Peyer's patch (tissue), 4 donors: ENCODE measurements at places on chromosomes 12 and 14. TPM values are rescaled to one million over a fixed set of nuclear protein-coding genes. Genes with fewer than 3 reads are reported as not detected.
A peak's percentile ranks its signal among the peaks of the same experiment; 100 is the strongest.

The BDKRB2 gene
- 17.4 TPM for total RNA-seq

The PFKM gene
- 30.2 TPM for total RNA-seq

The SLC17A8 gene
- 212 TPM for total RNA-seq

The AGAP2 gene
- total RNA-seq = 3.2 TPM

The KIAA0586 gene
- total RNA-seq = 22.0 TPM

The FAM181A gene
- not detected for total RNA-seq

The CHST11 gene
- 9.9 TPM for total RNA-seq

The NAV3 gene
- total RNA-seq = 4.1 TPM

The PLCZ1 gene
- total RNA-seq = not detected

DNA sequence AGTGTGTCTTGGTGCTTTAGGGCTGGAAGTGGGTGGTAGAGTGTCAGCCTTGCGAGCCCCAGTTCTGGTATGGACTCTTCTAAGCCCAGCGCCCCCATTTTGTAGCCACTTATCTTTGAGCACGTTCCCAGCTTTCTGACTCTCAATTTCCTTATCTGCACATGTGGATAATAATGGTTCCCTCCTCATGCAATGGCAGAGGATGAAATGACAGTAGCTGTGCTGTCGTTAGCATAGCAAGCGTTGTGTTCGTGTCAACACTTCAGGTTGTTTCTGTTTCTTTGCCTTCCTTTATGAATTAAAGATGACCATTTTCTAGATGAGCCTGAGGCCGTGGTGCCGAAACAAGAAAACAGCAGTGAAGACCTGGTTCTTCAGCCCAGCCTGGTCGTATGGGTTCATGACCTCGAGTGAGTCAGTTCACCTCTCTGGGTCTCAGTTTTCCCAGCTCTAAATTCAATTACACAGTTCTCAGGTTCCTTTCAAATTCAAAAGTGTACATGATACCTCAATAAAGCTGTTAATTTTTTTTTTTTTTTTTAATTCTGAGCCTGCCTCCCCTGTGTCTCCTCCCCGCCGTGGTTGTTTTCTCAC lies 233.0 kb downstream of the SLC41A2 start:
- no peak for DNase-seq

DNA sequence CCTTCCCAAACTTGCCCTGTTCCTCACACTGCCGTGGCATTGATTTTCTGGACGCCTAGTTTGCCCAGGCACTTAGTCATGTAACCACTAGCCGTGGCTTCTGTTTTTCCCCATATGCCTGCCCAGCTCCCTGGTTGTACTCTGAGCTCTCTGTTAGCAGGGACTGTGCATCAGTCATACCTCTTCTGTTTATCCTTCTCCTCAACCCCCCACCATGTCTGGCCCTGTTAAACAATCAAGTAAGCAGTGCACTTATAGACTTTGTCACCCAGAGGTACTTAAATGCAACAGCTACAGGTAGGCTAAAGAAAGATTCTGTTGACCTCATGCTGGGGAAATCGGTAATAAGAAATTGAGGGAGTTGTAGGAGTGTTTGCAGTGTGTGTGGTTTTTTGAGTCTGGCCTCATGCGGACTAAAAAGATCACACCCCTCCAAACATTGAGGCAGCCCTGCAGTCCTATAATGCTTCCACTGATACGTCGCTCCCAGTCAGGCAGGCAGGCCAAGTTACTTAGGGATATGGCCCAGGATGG lies 17.0 kb downstream of the UBE3B start:
- DNase-seq = no peak

GRCh38 chr12:127108360-127109215 lies 1158.4 kb upstream of the TMEM132C start:
- peak; percentile 68 for DNase-seq

- DNase-seq = no peak
Observed at GRCh38 chr12:24488091-24488596, 460.8 kb downstream of the BCAT1 start.

DNA sequence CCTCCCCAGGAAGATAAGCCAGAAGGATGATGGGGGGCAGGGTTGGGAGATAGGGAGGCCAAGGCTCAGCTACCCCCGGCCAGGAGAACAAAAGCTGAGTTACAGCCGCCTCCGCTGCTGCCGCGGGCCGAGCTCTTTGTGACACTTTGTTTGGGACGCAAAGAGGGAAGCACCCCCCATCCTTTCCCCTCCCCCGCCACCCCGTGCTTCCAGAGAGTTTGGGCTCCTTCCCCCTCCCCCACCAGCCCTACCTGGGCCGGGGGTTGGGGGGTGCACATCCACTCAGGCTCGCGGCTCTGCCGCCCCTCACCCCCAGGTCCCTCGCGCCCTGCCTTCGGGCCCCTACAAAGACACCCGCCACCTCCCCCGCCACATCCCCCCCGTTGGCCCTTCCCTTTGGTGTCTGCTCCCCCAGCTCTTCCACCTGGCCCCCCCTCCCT lies 799 bp downstream of the ZNF219 start:
- peak; percentile 69 for DNase-seq

GRCh38 chr14:63523735-63524426 lies 19.3 kb downstream of the PPP2R5E start:
- no peak for DNase-seq

DNA sequence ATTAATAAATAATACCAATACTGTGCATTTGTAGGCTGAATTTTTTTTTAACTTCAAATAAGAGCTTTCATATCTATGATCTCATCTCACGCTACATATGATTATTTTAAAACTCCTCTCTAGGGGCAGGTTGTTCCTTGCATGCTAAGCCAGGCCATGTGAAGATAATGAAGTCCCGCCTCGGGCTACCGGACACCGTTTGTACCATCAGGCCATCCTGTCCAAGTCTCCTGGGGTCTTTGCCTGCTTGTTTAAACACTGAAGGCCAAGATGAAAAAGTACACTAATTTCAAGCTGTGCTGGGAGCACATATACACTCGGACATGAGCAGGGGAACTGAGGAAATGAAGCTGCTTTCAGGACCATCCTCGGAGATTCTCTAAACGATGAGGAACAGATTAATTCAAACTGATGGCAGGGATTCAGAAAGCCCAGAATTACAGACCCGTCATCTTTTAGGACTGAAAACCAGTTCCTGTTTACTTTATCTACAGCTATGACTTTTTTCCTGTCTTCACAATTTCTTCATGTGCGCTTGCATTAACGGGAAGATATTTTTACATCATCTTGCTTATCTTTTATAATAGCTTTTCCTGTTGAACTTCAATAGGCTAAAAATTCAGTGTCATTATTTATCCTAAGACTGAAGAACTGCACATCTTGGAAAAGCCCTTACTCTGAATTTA lies 6.3 kb upstream of the ABHD12B start:
- no peak for DNase-seq

- peak; percentile 56 for DNase-seq
Observed at GRCh38 chr12:118371321-118372282, 1.1 kb downstream of the TAOK3 start.

DNA sequence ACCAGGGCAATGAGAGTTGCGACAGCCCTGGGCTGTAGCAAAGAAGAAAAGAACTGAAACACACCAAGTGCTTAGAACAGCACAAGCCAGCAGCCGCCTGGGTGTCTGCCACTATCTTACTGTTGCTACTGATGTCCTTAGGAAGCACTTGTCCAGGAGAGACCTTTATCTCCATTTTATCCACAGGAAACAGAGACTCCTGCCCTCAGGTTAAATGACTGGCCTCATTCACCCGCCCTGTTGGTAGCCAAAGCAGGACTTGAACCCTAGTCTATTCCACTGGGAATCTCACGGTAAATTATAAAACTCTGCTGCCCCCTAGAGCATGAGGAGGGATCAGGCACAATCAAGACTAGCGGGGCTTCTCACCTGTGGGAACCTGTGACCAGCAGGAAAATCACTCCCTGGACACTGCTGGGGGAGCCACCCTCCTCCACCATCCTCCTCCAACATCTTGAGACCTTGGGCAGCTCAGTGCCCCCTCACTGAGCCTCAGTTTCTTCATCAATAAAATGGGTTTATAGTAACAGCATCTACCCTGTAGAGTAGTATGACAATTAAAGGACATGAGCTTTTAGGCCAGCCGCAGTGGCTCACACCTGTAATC lies 20.5 kb upstream of the TESC start:
- no peak for DNase-seq

DNA sequence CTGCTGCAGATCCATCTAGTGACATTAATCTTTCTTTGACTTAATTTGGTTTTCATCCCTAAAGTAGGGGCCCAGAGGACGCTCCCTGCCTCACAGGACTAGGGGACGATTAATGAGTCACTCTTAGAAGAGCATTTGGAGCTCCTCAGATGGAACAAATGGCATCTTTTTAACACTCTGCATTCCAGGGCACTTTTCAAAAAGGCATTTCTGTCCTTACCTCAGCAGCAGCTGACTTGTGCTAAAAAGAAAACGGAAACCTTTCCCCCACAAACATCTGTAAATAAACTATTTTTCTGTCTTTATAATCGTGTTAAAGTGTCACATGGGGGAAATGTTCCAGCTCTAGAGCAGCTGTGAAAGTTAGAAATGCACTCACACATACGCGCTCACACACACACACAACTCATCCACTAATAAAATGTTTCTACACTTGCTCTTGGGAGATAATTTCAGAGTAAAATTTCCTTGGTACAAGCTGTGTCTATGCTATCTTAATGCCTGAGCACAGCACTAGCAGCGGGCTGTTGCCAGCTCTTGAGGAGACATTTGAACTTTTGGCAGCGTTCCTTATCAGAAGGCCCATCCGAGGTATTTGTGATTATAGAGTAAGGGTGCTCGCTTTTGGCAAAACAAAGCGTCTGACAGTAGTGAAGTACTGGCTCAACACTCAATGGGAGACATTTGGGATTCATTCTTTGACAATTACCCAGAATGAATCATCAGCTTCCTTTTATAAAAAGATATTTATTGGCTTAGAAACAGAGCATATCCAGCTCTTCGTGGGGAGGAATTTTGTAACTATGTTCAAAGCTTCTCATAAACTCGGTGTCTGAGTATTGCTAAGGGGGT lies 141.3 kb downstream of the PLXNC1 start:
- DNase-seq = no peak

GRCh38 chr12:50102646-50103309 lies 1.0 kb upstream of the GPD1 start:
- no peak for DNase-seq

DNA sequence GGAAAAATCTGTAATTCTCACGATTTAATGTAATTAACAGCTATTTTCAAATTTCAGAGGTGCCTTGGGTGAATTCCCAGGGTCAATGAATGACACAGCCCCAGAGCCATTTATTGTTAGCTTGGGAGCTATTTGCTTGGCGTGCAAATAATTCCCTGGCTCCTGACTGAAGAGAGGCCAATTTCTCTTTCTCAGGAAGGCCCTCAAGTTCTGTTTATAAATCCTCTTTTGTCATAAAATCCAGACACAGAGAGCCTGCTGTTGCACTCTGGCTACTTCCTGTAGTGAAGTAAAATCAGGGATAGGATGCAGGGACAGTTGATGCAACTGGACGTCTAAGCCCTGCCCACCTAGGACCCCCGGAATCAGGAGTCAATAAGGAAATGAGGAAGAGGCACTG lies 154.3 kb downstream of the TMX1 start:
- no peak for DNase-seq

GRCh38 chr12:29565727-29566126 lies 68.2 kb upstream of the OVCH1 start:
- no peak for DNase-seq

DNA sequence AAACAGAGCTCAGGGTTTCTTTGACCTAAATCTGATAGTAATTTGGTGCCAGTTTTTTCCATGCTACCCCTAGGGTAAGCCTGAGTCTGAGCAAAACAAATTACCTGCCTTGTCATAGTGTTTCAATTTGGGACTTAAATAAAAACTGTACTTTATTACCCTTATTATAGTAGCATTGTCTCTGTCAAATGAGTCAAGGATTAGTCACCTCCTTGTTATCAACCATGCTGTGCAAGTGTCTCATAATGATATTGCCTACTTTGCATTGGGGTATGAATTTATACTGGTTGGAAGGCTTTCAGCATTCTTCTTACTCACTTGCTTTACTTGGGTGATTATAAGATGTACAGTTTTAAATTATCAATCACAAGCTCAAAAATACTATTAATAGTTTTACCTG lies 380.0 kb downstream of the LRFN5 start:
- no peak for DNase-seq

- DNase-seq = no peak
Observed at GRCh38 chr12:91887957-91888356, 257.7 kb downstream of the BTG1 start.

GRCh38 chr14:20262642-20263128 lies 23.6 kb downstream of the OR11H4 start:
- no peak for DNase-seq

DNA sequence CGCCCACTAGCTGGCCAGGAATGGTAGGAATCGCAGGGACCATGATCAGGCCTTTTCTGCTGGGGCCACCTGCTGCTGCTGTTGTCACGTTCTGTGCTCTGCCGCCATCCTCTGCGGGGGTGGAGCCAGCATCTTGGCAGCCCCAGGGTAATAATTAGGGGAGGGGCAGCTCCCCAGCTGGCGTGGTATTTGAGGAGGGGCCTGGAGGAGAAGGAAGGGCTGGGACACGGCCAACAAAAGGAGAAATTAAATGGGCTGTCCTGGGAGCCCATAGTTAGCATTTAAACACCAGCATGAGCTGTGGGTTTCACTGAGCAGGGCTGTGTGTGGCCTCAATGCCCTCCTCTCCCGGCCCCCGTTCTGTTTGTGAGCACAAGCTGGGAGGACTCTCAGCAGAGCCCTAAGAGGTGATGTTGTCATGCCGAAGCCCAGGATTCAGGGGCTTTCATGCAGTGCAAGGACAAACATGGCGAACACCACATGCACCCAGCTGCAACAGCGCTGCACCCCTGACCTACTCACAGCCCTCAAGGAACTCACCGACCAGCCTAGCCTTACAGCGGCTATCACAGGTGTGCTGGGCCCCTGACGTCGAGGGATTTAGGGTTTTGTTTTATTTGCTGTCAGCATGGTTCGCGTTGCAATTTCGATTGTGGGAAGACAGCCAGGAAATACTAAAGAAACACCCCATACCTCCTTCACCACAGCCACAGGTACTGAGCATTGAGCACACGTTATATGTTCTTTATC lies 324.3 kb downstream of the CACNA1C start:
- no peak for DNase-seq

GRCh38 chr12:108371801-108372344 lies 32.8 kb upstream of the CMKLR1 start:
- DNase-seq = no peak

- no peak for DNase-seq
Observed at GRCh38 chr12:117045160-117046010, 53.8 kb downstream of the TESC start.

GRCh38 chr12:13609894-13610679 lies 371.3 kb downstream of the GRIN2B start:
- DNase-seq = no peak

DNA sequence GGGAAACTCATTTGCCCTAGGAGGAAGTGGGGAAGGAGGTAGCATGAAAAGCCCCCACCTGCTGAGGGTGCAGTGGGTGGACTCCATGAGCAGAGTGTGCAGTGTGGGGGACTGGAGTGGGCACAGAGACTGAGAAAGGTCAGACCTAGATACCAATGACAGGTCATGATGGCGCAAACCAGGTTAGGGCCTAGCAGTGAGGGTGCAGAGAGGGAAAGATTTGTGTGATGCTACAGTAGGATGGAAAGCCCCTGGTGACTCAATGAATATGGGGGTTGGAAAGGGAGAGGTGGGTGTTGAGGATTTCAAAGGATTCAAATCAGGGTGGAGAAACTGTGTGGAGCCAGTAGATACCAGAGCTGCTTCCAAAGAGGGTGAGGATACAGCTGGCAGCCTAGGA lies 319.2 kb downstream of the DPF3 start:
- DNase-seq = no peak
